Bronchial smooth muscle cell (primary cell): ENCODE measurements at places on chromosomes 11 and 22. TPM values are rescaled to one million over a fixed set of nuclear protein-coding genes. Genes with fewer than 3 reads are reported as not detected.

Gene GGTLC2
- total RNA-seq = not detected in 2 replicates

Gene FGF19
- total RNA-seq = not detected in 2 replicates

Gene DLG2
- 3.3 TPM in 2 replicates for total RNA-seq

Gene DAGLA
- 1.9 and 2.7 TPM in 2 replicates for total RNA-seq

Gene CSRP3
- not detected in 2 replicates for total RNA-seq

Gene ZBTB16
- under 0.01 and 0.34 TPM in 2 replicates for total RNA-seq

Gene MS4A4E
- total RNA-seq = not detected in 2 replicates

Gene KRTAP5-2
- not detected in 2 replicates for total RNA-seq

Gene GGTLC3
- total RNA-seq = not detected in 2 replicates

Gene ACRV1
- total RNA-seq = not detected in 2 replicates

Gene CCDC117
- 9.6 and 12.8 TPM in 2 replicates for total RNA-seq

Gene GVQW3
- 1.0 and 2.2 TPM in 2 replicates for total RNA-seq

Gene CHRM4
- total RNA-seq = 0.09 TPM in 1 of 2 replicates, not detected in the other

Gene CACNA1I
- under 0.01 TPM in 2 replicates for total RNA-seq

Gene CECR2
- not detected in 2 replicates for total RNA-seq

Gene GUCY1A2
- under 0.01 TPM in 1 of 2 replicates, not detected in the other for total RNA-seq

Gene RIBC2
- 0.32 TPM in 1 of 2 replicates, not detected in the other for total RNA-seq

Gene ZBED4
- 3.8 and 4.2 TPM in 2 replicates for total RNA-seq

Gene MOGAT2
- total RNA-seq = under 0.01 TPM in 1 of 2 replicates, not detected in the other

Gene CD82
- total RNA-seq = 28.1 and 75.1 TPM in 2 replicates

Gene LRRC74B
- under 0.01 TPM in 2 replicates for total RNA-seq

Gene SAA2
- total RNA-seq = 0.16 TPM in 1 of 2 replicates, not detected in the other

Gene CBX7
- 5.8 and 6.2 TPM in 2 replicates for total RNA-seq

Gene SCGB2A2
- not detected in 2 replicates for total RNA-seq

Gene IL17REL
- total RNA-seq = not detected in 2 replicates

Gene MRGPRX4
- not detected in 2 replicates for total RNA-seq

Gene CASP1
- 65.1 and 74.3 TPM in 2 replicates for total RNA-seq

Gene CDC42EP2
- total RNA-seq = 15.6 and 33.7 TPM in 2 replicates

Gene SLC22A25
- not detected in 2 replicates for total RNA-seq

Gene HOATZ
- not detected in 2 replicates for total RNA-seq

Gene OR51B4
- total RNA-seq = not detected in 2 replicates

Gene GSTT2
- 0.34 TPM in 1 of 2 replicates, not detected in the other for total RNA-seq

Gene MPZL2
- total RNA-seq = under 0.01 and 0.17 TPM in 2 replicates

Gene CCDC116
- 0.16 and 0.26 TPM in 2 replicates for total RNA-seq

Gene AGBL2
- total RNA-seq = 1.1 and 3.7 TPM in 2 replicates

Gene OR2AG2
- 0.16 TPM in 1 of 2 replicates, not detected in the other for total RNA-seq

Gene TEAD1
- total RNA-seq = 28.8 and 48.9 TPM in 2 replicates

Gene GAL
- total RNA-seq = 0.09 and 0.47 TPM in 2 replicates

Gene OR51F2
- total RNA-seq = not detected in 2 replicates

Gene DENND6B
- 1.8 and 2.4 TPM in 2 replicates for total RNA-seq

Gene GAB4
- total RNA-seq = not detected in 2 replicates

Gene FLRT1
- total RNA-seq = 0.09 and 0.16 TPM in 2 replicates

Gene KDM4D
- total RNA-seq = 0.09 and 0.47 TPM in 2 replicates

Gene PICK1
- total RNA-seq = 9.6 and 13.4 TPM in 2 replicates

Gene OR6T1
- not detected in 2 replicates for total RNA-seq

Gene WNT7B
- under 0.01 TPM in 1 of 2 replicates, not detected in the other for total RNA-seq

Gene SCGB1A1
- total RNA-seq = not detected in 2 replicates

Gene OR52A1
- not detected in 2 replicates for total RNA-seq

Gene HPS4
- 22.9 and 29.4 TPM in 2 replicates for total RNA-seq
